ENCODE measurements at places on chromosomes 2 and 18.

DNA sequence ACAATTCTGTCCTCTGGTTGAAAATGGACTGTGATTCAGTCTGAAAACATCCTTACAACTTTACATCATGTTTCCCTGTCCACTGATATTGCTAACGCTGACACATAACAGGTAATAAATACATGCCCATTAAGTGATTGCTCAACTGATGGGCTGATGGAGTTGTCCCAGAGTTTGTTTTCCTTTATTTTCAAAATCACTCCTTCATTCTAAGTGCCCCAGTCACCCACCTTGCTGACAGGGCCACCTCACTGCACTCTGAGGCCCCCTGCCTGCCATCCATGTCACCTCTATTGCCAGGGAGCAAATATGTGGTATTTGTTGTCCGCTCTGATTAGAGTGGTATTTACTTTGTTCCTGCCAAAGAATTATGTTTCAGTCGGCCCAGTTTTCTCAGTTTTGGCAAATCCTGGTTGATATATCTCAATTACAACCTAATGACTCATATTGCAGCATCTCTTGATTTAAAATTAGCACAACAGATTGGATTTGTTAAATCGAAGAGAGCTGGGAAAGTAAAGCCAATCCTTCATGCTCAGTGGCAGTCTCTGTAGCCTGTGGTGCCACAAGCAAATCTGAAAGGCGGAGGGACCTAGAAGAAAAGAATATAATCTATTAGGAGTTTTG is 105.1 kb downstream of the RDH14 start:
- peak; percentile 37 for DNase-seq

DNA sequence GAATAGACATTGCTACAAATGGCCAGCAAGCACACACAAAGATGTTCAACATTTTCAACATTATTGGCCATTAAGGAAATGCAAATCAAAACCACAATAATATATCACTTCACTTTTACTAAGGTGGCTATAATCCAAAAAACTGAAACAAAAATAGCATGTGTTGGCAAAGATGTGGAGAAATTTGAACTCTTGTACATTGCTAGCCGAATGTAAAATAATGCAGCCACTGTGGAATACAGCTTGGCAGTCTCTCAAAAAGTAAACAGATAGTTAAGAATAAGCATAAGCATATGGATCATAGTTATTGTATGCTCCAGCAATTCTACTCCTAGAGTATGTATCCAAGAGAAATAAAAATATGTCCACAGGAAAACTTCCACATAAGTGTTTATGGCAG is 192.5 kb downstream of the EN1 start:
- DNase-seq = no peak

GRCh38 chr18:801137-801536 is 10.9 kb downstream of the YES1 start:
- DNase-seq = no peak

DNA sequence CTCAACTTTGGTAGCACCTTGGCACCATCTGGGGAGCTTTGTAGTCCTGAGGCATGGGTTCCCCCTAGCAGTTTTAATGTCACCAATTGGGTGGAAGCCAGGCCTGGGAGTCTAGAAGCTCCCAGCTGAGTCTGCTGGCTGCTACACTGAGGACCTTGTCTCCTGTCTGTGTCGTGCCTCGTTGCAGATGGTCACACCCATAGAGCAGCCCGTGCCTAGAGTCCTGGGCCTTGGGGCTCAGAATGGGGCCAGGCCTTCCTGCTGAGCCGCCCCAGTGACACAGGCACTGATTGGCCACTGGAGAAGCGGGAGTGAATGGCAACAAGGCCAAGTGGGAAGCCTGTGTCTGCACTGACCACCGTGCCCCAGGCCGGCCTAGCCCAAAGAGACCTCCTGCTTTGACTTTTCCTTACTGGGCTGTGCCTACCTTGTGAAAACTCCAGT is 113.2 kb downstream of the SH3RF3 start:
- DNase-seq = no peak

- no peak for DNase-seq
Observed at GRCh38 chr18:78621141-78621755, 358.4 kb upstream of the SALL3 start.

DNA sequence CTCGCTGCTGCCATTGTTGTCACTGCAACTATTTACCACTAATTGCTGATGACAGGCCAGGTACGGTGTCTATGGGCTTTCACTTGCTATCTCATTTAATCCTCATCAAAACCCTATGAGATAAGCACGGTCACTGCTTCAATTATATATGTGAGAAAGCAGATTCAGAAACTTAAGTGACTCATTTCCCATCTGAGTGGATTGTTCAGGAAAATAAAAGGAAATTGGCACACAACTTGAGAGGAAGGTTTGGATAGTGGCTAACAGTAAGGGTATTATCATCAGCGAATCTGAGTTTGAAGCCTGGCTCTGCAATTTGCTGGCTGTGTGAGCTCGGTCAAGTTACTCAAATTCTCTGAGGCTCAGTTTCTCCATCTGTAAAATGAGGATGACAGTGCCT is 196.0 kb downstream of the KCNS3 start:
- DNase-seq = no peak

- DNase-seq = no peak
Observed at GRCh38 chr2:158724803-158725381, 70.2 kb upstream of the DAPL1 start.

- DNase-seq = no peak
Observed at GRCh38 chr2:235091983-235092382, 140.2 kb downstream of the SH3BP4 start.

DNA sequence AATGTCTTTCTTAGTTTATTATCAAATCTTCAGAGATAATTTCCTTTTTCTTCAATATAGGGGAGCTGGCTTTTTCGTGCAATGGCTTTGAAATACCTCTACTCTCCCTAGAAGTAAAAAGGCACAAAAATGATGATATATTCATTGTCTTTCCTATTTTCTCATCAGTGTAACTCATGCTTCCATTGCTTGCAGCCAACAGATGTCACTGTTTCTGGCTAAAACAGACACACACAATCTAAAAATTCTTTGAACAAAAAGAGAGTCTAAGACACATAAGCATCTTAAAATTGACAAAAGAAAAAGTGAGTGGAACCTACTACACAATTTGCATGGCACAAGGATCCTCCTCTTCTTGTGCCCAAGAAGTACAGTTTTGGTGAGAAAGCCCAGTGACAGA is 448.7 kb upstream of the VRK2 start:
- no peak for DNase-seq

GRCh38 chr18:59633317-59633716 is 63.9 kb downstream of the CCBE1 start:
- no peak for DNase-seq

DNA sequence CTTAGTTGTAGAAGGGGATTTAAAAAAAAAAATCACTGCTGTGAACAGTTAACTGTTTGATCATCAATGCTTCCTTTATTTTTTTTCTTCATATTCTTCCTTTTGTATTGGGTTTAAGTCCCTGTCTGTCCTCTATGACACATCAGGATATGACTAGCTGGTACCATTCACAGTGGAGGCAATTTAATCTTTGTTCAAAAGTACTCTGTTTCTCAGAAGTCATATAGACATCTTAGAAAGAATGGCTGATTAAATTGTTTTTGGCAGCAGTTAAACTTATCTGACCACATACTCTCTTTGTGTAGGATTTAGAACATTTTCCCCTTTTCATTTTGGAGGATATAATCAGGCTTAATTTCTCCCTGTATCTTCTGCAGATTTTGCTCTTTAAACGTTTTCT is 807.8 kb upstream of the CDH2 start:
- no peak for DNase-seq

- no peak for DNase-seq
Observed at GRCh38 chr2:46335391-46336282, 38.4 kb downstream of the EPAS1 start.

DNA sequence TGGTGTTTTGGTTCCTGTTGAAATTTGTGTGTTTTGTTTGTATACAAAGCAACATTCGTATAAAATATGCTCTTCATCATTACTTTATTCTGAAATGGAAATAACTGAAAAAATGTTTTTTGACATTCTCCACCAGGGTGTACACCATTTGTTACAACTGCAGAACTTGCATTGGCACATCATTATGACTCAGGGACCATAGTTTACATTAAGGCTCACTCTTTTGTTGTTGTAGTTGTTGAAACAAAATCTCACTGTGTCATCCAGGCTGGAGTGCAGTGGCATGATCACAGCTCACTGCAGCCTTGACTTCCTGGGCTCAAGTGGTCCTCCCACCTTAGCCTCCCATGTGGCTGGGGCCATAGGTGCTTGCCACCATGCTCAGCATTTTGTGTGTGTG is 676.6 kb downstream of the TDRD15 start:
- no peak for DNase-seq

DNA sequence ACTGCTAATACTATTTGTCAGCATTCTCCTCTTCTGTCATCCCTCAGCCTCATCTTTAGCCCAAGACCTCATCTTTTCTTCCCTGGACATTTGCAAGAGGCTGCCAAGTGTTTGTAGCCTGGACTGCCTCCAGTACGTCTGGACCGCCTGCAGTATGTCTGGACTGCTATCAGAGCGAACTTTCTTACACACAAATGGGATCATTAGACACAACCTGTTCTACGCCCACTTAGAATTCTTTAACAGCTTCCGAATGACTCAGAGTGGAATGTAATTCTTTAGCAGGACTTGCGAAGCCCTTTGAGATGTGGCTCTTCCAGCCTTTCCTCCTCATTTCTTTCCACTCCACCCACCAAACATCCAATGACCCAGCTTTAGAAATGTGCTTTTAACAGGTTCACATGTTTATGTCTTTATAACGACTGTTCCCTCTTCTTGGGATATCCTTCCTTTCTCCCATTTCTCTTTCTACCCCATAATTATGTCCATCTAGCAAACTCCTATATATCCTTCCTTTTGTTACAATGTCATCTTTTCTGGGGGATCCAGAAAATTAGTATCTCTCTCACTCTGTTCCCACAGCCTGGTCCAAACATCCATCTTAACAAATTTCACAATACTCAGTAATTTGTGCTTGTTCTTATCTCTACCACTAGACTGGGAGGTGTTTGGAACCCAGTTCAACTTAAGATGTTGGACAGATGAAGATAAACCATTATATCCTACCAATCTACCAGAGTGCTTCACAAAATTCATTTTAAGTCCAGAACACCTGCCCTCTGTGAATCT is 171.3 kb upstream of the PGAP1 start:
- DNase-seq = no peak

DNA sequence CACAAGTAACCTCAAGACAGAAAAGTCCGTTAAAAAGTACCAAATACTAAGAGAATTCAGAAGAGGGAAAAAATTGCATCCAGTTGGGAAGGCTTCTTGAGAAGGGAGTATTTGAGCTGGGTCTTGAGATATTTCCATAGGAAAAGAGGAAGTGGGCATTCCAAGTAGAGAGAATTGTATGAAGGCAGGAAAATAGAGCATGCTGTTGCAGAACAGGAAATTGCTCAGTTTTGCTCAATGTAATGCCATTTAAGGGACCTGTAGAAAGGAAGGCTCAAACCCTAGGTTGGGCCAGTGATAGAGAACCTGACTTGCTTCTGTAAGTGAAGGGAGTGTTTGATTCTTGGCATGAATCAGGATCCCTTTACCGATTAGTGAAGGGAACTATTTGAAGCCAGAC is 1.0 kb upstream of the ZC3H8 start:
- DNase-seq = no peak

GRCh38 chr2:218849721-218850120 is 9.9 kb upstream of the WNT6 start:
- DNase-seq = no peak

DNA sequence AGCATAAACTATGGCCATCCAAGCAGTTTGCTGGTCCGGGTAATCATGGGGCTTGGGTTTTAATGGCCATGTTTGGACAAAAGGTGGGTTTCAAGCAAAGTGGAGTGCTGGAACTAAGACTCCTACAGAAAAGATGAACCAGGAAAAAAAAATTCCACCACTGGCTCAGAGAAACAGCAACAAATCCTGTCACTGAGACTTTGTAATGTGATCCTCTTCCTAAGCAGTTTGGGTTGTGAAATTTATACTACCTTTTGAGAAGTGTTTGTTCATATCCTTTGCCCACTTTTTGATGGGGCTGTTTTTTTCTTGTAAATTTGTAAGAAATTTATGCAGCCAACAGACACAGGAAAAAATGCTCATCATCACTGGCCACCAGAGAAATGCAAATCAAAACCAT is 40.2 kb downstream of the MRPL33 start:
- DNase-seq = no peak

- no peak for DNase-seq
Observed at GRCh38 chr2:68796295-68796905, 61.8 kb downstream of the ARHGAP25 start.

DNA sequence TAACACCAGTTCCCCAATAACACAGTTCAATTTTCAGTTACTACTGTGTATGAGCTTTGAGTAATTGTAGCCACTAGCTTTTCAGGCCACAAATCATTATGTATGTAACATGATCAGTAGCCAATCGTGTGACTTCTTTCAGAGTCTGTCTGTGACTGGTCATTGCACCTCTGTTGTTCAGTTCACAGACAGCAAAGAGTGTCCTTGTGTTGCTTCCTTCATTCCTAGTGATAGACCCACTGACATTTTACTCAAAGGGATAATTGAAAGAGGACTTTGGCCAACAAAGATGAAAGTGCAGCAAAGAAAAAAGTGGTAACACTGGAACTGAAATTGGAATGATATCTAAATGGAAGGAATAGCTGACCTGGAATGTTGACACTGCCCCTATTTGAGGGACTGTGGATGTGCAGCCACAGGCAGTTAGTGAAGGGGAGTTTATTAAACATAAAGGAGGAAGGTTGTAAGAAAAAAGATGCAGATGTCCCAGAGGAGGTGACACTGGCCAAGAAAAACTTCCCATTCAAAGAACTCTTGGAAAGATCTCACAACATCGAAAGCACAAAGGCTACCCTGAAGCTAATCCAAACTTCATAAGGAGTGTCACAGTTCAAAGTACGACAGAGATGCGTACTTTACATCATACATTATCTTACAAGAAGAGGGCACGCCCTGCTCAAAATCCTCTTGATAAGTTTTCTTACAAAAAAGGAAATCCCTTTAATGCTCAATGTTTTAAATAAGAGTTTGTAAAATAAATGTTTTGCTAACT is 19.3 kb downstream of the TTC39C start:
- DNase-seq = no peak

GRCh38 chr2:51789918-51790317 is 758.0 kb upstream of the NRXN1 start:
- DNase-seq = no peak

DNA sequence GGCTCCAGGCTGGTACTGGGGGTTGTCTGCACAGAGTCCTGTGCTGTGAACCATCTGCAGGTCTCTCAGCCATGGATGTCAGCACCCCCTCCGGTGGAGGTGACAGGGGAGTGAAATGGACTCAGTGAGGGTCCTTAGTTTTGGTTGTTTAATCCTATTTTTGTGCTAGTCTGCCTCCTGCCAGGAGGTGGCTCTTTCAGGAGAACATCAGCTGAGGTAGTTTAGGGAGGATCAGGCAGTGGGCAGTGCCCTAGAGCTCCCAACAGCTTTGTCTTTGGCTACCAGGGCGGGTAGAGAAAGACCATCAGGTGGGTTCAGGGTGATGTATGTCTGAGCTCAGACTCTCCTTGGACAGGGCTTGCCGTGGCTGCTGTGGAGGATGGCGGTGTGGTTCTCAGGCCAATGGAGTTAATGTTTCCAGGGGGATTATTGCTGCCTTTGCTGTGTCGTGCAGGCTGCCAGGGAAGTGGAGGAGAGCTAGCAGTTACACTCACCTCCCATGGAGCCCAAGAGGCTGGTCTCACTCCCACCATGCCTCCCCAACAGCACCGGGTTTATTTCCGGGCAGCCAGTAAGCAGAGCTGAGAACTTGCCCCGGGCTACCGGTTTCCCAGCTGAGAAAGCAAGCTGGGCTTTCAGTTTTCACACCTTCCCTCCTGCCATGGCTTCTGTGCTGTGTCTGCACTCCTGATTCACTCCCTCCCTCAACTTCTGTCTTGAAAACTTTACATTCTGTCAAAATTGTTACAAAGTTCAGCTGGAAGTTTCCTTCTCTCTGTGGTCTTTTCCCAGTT is 563.4 kb downstream of the XIRP2 start:
- DNase-seq = no peak
